Head of caudate nucleus (tissue), 42 donors: ENCODE measurements at places on chromosomes 3 and 15.
A peak's percentile ranks its signal among the peaks of the same experiment; 100 is the strongest.

DNA sequence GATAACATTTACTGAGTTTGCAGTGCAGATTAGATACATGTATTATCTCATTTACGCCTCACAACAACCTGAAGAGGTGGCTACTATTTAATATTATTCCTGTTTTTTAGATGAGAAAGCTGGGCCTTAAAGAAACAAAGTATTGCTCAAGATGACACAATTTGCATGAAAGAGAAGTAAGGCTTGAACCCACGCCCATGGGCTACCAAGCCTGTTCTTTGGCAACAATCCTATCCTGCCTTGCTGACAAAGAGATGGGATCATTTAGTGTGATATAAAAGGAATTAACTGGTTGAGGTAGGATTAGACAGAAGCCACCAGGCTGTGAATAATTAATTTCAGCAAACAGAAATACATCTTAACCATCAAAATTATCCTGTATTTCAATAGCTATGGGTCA lies 9.2 kb upstream of the LDHAL6B start:
- DNase-seq: no peak

GRCh38 chr3:67460841-67461510 lies 193.4 kb downstream of the SUCLG2 start:
- DNase-seq: no peak

DNA sequence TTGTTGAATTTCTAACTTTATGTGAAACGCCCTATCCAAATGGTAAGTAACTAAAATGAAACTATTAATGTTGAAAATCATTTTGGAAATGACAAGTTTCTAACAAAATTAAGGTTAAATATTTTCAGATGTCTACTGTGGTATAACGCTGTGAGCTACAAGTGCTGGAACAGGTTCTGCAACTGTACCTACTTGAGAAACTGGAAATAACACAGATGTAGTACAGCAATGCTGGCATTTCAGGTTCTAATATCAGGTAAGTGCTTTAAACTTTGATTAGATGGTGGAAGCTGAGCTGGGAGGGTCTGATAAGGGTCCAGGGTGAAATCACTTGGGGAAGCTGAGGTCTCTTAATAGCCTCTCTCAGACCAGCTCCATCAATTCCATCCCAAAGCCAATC lies 315.1 kb downstream of the STXBP5L start:
- no peak for DNase-seq

DNA sequence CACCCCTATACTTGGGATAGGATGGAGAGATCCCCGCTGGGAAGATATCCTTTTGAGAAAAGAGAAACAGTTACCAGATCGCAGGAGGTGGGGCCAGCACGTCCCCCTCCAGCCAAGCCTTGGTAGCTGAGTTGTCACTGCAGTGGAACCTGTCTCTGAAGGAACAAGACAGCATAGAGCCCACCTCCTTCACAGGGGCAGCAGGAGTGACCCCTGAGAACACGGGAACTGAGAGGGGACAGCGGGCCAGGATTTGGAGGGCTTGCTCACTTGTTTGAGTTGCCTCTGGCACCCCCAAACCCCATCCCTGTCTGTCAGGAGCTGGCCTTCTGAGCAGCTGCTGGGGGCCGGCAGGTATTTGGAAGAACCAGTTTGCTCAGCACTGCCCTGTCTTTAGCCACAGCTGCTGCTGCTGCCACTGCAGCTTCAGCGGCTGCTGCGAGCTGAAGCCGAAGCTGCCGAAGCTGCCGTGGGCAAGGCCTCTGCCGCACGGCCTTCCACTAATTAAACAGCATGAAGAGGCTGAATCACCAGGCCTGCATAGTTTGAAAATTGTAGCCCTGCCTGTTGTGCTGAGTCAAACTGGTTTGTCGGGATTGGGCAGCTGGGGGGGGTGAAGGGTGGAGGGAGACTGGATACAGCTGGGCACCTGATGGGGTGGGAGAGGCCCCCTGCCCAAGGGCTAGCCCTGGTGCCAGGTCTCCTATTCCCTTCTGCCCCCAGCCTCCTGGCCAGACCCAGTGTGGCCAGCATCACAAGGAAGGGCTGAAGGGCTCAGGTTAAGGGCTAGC lies 4.0 kb downstream of the EPHB3 start:
- no peak for DNase-seq

DNA sequence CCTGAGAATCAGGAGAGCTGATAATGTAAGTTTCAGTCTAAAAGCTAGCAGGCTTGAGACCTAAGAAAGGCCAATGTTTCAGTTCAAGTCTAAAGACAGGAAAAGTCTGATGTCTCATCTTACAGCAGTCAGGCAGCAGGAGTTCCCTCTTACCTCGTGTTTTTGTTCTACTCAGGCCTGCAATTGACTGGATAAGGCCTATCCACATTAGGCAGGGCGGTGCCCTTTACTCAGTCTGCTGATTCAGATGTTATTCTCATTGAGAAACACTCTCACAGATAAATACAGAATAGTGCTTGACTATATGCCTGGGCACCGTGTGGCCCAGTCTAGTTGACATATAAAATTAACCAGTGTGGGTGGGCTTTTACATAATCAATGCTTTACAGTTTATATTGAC lies 122.4 kb downstream of the NR1D2 start:
- DNase-seq: no peak

DNA sequence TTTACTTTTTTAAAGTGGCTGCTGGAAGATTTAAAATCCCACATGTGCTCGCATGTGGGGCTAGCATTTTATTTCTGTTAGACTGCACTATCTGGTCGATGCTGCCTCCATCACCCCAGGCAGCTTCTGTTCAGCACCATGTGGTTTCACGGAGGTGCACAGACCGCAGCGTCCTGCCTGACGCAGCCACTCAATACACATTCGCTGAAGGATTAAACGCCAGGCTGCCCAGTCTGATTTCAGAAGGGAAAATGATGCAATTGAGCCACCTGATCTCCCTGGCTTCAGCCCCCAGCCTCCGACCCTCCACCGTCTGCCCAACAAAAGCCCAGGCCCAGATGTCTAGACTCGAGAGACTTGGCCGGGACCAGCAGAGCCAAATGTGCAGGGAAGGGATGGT lies 84.5 kb downstream of the MEGF11 start:
- no peak for DNase-seq

DNA sequence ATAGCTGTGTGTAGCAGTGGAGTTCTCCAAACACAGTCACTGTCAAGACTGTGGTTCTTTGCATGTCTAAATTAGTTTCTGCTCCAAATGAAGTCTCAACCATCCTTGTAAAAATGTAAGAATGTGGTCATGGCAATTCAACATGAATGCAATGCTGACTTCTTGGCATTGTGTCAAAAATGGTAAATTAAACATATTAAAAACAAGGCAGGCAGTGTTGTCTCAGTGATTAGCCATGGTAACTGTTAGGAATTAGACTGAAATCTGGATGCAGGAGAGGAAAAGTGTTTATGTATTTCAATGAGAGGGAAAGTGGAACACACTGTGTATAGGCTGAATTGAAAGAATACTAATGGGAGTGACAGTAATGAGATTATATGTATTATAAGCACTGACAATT lies 597.2 kb downstream of the EDEM1 start:
- DNase-seq: no peak

DNA sequence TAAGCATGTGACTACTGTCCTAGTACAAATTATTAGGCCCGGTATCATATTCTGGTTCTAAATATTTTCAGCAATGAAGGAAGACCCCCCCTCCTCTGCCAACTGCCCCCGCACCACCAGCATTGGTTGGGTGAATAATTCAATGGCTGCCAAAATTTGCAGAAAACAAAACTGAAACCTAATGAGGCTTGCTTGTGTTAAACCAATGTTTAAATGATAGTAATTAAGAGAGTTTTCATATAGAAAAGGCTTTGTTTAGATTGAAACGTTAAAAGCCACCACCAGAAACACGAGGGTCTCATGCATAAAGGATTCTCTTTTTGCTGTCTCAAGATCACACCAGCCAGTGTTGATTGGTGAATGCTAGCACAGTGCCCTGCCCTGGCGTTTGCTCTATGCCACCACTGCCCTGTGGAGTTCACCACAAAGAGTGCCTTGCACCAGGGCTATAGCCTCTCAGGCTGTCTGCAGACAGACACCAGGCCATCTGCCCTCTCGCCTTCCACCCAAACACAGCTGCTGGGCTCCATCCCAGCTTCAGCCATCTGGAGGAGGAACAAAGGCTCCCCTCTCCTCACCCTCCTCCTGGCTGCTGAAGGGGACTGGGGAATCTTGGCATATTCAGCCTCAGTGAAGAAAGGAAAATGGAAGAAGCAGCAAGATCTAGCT lies 200.3 kb upstream of the PFN2 start:
- DNase-seq: peak; percentile 83

GRCh38 chr3:124281453-124282316 lies 289.8 kb upstream of the ROPN1 start:
- DNase-seq: peak; percentile 17

DNA sequence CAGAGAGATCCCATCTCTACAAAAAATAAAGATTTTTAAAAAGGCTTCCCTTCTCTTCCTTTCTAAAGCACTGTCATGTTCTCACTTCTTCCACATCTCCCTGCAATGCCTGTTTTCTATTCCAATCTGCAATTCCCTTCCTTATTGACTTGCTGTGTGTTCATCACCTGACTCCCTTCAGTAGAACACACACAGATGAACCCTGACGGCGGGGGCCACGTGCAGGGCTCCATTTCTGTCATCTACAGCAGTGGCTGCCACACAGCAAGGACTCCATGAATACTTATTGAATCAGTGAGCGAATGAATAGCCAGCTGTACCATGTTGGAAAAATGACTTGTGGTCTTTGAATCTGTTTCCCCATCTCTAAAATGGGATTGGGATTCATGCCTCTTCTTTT lies 26.1 kb downstream of the BHLHE40 start:
- DNase-seq: no peak

DNA sequence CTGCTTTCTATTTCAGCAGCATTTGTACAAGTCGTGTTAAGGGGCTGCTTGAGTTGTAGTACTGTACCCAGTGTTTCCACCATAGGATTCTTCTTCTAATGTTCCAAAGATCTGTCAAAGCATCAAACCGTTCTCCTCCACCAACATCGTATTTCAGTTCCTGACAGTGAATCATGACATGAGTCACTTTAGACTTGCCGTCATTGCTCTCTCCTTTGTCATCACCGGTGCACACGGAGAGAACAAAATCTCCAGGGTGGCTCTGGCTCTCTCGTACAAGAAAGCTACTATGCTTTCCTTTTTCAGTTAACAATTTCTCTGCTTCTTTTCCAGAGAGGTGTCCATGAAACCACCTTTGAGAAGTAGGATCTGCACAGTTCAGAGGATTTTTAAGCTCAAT lies 270.9 kb upstream of the CCDC54 start:
- DNase-seq: no peak

DNA sequence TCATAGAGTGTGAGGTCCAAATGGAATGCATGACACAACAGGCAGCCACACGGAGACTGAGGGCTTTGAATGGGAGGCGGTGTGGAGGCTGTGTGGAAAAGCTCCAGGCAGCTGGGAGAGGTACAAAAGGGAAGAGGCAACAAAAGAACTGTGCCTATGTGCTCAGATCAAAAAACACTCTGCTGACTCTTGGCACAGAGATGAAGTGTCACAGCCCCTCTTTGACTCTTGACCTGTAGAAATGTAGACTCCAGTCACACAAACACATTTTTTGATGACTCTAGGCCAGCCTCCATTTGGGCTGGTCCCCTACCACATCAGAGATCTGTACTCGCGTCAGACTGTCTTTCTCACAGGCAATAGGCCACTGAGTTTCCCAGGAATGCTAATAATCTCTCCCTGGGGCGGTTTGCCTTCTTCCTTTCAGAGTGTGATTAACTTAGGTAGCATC lies 456.0 kb downstream of the TUSC7 start:
- no peak for DNase-seq

GRCh38 chr3:129504471-129505100 lies 23.9 kb upstream of the RHO start:
- DNase-seq: no peak

GRCh38 chr3:32395496-32395895 lies 3.8 kb downstream of the CMTM7 start:
- no peak for DNase-seq

GRCh38 chr3:167736264-167736787 lies 805 bp downstream of the SERPINI1 start:
- no peak for DNase-seq

- DNase-seq: no peak
Measured at GRCh38 chr3:54578417-54578816, 349.4 kb downstream of the LRTM1 start.

DNA sequence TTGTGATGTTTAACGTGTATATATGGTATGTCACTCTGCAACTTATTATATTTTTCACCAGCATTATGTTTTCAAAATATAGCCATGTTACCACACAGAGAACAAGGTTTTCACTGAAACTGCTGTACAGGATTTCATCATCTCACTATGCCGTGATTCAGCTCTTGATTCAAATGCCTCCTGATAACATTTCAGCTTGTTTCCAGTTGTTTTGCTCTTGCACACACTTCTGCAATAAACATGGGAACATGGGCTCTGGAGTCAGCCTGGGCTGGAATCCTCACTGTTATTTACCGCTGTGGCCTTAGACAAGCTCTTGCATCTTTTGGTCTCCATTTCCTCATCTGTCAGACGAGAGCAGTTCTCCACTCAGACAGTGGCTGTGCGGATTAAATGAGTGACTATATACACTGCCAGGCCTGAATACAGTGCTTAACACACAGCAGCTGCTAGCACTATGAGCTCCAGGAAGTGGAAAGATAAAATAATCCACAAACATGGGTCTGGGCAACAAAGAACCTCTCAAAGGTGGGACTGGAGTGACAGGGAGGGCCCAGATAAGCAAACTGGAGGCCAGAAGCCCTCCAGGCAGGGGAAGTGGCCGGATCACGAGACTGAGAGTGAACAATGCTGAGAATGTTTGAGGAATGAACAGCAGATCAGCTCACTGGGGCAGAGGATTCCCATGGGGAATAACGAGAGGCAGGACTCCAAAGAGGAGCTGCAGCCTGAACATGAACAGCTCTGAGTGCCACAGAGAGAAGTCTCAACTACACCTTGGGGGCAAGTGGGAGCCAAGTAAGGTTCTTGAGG lies 17.7 kb downstream of the NTRK3 start:
- DNase-seq: no peak

GRCh38 chr15:46956881-46957280 lies 760.4 kb upstream of the SEMA6D start:
- no peak for DNase-seq

GRCh38 chr3:57815036-57815435 lies 58.9 kb downstream of the SLMAP start:
- DNase-seq: no peak

DNA sequence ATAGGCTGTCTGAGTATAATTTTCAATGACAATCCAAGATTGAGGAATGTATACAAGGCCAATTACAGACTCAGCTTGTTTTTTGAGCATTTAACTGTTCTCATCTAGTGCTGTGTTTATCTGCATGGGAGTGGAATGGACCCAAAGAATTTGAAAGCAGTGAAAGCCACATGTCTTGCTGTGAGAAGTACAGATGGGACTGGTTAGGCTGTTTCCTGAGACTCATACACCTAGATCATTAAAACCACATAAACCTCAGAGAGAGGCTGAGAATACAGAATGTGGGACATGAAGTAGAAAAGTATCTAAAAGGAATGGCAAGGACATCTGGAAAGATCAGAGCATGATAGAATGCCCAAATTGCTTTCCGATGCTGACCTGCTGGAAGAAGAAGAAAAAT lies 224.6 kb downstream of the NLGN1 start:
- DNase-seq: no peak

GRCh38 chr3:70740071-70740470 lies 427.6 kb upstream of the MDFIC2 start:
- DNase-seq: no peak

GRCh38 chr15:95912280-95912625 lies 418.2 kb upstream of the NR2F2 start:
- DNase-seq: no peak
